ENCODE measurements at places on chromosomes 6 and 20.
A peak's percentile ranks its signal among the peaks of the same experiment; 100 is the strongest.

- DNase-seq, result no peak
Measured at GRCh38 chr6:89750338-89750737, 69.3 kb downstream of the MDN1 start.

- DNase-seq, result peak; percentile 64
Measured at GRCh38 chr6:16238963-16239797, 793 bp downstream of the GMPR start.

- no peak for DNase-seq
Measured at GRCh38 chr6:10522929-10523573, 1.9 kb downstream of the GCNT2 start.

GRCh38 chr6:26215585-26216358 lies 128.5 kb downstream of the HFE start:
- no peak for DNase-seq

GRCh38 chr20:51828762-51829161 lies 26.4 kb upstream of the SALL4 start:
- DNase-seq, result no peak

- no peak for DNase-seq
Measured at GRCh38 chr20:22465622-22466446, 118.5 kb downstream of the FOXA2 start.

DNA sequence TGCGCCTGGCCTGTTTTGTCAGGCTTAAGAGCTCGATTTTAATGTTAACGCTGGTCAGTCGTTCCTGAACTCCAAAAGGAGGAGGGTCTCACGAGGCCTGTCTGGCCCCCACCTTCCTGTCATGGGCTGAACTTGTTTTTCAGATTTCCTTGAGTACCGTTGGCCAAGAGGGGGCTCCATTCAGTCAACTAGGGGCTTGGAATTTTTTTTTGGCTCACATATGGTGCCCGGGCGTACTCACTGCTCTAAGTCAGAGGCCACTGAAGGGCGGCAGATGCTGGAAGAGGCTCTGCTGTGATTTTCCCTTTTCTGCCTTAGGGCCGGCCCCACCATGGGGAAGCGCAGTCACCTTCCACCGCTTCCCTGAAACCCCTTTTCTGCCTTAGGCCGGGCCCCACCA lies 6.9 kb upstream of the BIRC7 start:
- DNase-seq, result no peak

DNA sequence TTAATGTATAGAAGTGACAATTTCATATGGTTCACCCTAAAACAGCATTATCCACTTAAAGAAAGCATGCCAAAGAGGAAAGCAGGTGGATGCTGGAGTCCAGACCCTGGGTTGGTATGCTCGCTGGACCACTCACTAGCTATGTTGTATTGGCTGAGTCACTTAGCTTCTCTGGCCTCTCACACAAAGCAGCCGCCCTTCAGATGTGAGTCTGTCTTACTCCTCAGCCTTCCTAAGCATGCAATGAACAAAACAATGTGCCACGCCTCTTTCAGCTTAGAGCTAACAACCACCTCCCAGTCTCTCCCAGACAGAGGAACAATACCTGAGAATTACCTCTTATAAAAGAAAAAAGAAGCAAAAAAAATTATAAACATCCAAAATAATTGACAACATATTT lies 29.4 kb downstream of the SIM1 start:
- no peak for DNase-seq

DNA sequence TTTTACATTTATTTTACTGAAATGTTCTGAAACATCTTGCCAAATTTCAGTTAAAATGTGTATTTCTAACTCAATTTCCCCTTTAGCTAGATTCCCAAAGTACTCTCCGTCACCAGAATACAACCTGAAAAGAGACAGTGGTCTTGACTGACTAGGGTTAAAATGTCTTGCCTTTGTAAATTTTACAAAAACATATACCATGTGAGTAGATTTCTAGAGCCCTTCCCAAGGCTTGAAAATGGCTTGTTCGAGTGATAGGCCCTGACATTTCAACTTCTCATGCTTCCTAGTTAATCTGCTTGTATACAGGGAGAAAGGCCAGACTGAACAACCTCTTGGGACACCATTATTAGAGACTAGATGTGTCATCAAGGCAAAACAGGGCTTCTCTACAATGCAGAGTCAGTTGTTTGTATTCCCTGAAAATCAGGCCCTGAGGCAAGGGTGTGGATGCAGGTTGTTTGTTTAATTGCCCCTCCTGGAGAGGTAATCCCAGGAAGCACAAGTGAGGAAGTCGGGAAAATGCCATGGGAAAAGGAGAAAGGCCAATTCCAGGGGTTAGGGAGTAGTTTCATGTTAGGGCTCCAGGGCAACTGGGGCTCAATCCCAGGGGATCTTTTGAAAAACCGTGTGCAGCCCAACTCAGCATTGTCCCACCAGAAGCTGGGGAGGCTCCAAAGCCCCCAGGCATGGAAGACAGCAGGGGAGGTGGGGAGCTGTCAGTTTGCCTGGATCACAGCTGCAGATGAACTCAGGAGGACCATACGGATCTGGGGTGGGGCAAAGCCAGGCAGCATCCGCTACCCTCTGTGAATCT lies 11.6 kb upstream of the TFB1M start:
- no peak for DNase-seq

- DNase-seq, result no peak
Measured at GRCh38 chr20:16864069-16864468, 115.9 kb downstream of the OTOR start.

- no peak for DNase-seq
Measured at GRCh38 chr6:34360556-34360955, 31.9 kb downstream of the NUDT3 start.

GRCh38 chr6:75044846-75045245 lies 161.0 kb downstream of the COL12A1 start:
- no peak for DNase-seq

DNA sequence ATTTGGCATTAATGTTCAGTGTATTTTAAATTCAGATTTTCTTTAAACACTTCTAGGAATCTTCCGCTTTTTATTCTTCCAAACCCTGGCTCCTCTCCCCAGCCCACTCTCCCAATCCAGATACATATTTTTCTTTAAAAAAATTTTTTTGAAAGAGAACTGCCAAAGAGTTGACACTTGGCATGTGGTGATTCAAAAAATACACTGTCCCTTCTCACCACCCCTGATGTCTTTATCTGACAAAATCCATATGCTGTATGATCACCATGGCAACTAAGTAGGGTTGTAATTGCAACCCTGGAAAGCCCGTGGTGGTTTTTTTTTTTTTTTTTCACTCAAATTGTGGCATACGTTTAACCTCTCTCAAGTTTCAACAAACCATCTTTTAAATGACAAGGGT lies 355.8 kb upstream of the SASH1 start:
- DNase-seq, result no peak

DNA sequence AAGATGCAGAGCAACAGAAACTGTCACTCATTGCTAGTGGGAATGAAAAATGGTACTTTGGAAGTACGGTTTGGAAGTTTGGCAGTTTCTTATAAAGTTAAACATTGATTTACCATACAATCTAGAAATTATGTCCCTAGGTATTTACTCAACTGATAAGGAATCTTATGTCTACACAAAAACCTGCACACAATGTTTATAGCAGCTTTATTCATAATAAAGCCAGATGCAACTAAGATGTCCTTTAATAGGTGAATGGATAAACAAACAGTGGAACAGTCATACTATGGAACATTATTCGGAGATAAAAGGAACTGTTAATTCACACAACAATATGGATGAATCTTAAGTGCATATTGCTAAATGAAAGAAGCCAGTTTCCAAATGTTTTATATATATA lies 96.2 kb upstream of the SIRPA start:
- no peak for DNase-seq

DNA sequence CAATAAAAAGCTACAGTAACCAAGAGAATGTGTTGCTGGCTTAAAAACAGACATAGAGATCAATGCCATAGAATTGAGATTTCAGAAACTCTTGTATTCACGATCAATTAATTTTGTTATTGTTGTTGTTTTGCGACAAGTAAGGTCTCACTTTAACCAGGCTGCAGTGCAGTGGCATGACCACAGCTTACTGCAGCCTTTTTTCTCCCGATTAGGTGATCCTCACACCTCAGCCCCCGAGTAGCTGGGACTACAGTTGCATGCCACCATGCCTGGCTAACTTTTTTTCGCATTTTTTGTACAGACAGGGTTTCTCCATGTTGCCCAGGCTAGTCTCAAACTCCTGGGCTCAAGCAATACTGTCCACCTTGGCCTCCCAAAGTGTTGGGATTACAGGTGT lies 42.2 kb downstream of the RANBP9 start:
- DNase-seq, result no peak
